ENCODE measurements at places on chromosomes 5 and 9.

DNA sequence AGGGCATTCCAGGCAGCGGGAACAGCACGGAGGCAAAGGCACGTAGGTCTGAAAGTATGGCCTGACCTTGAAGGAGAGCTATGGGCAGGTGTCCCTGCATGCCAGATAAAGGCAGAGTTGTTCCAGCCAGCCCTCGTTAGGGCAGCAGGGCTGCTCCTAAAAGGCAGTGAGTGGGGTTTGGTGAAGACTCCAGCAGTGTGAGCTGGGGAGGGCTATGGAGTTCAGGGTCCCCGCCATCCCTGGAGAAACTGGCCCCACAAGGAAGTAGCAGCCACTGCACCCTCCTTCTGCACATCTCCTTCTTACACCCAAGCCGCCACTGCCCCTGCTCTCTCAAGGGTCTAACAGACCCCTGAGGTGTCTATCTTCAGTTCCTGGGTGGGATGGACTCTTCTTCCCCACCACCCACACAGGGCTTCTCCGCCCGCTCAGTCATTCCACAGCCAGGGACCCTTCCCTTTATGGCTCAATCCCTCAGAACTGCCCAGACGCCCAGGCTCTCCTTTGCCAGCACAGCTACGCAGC lies 1.4 kb downstream of the AKNA start:
- DNase-seq: no peak

- peak; percentile 67 for DNase-seq
Measured at GRCh38 chr5:35938568-35939227, at the start of gene CAPSL. CAPSL (minus strand) TSS chr5:35938622; CDS start chr5:35921120, 17,502 bp downstream.

GRCh38 chr5:139763930-139764791 lies 31.4 kb upstream of the PSD2 start:
- DNase-seq: peak; percentile 34

- DNase-seq: no peak
Measured at GRCh38 chr9:17571825-17572224, 7.0 kb upstream of the SH3GL2 start.

- peak; percentile 21 for DNase-seq
Measured at GRCh38 chr5:172144291-172144815, 43.7 kb downstream of the STK10 start.

DNA sequence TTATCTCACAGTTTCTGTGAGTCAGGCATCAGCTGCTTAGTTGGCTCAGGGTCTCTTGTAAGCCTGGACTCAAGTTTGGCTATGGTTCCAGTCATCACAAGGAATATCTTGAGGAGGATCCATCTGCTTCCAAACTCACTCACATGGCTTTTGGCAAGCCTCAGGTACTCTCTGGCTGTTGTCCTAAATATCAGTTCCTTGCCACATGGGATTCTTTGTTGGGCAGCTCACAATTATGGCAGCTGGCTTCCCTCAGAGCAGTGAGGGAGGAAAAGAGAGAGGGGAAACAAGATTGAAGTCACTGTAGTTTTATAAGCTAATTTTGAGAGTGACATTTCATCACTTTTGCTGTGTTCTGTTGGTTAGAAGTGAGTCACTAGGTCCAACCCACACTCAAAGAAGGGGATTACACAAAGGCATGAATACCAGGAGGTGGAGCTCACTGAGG lies 144.5 kb downstream of the GCNT1 start:
- DNase-seq: peak; percentile 15

- no peak for DNase-seq
Measured at GRCh38 chr5:139276426-139276825, 17.1 kb upstream of the MATR3 start.

GRCh38 chr9:75852746-75853145 lies 37.7 kb upstream of the PCSK5 start:
- no peak for DNase-seq

DNA sequence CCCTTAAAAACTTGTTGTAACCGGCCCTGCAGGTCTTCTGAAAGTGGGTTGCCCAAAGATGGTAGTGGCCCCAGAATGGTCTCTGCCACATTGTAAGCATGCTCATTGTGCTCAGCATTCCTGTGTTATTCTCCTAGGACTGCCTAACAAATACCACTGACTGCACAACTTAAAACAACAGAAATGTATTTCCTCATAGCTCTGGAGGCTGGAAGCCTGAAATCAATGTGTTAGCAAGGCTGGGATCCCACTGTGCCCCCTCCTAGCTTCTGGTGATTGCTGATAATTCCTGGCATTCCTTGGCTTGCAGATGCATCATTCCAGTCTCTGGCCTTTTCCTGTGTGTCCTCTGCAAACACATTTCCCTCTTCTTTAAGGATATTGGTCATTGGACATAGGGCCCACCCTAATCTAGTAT lies 3.4 kb upstream of the GCNT4 start:
- DNase-seq: peak; percentile 97

- no peak for DNase-seq
Measured at GRCh38 chr9:21569721-21570120, 87.6 kb upstream of the IFNE start.

GRCh38 chr9:112853882-112854585 lies 36.6 kb downstream of the SLC46A2 start:
- DNase-seq: peak; percentile 39

DNA sequence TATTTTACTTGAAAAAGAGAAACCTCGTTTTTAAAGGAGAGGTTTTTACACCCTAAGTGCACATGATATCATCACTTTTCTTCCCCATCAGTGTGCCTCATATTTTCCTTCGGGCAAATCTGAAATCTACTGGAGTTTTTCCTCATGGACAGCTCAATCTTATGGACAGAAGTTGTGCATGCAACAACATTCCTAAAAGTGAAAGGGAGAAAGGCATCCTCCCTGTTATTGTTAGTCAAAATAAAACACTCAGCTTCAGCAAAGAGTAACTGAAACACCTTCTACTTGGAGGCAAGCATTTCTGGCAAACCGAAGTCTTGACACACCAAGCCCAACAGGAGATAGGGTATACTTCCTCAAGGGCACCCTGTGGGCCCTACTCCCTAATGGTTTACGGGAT lies 217.9 kb downstream of the BNC2 start:
- DNase-seq: peak; percentile 31

DNA sequence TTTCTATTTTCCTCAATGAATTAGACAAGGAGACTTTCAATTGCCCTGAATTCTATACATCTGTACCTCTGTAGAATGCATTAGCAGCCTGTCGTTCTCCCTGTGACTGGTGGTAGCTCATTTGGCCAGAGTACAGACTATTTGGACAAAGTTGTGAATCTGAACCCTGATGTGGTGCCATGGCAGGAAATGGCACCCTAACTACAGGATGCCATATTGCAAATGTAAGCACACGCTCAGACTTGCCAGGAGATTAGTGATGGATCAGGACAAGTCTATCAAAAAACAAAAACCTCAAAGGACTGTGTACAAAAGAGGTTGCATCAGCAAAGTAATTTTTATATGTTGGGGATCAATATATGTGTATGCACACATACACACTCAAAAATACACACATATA lies 58.3 kb downstream of the SVEP1 start:
- no peak for DNase-seq

DNA sequence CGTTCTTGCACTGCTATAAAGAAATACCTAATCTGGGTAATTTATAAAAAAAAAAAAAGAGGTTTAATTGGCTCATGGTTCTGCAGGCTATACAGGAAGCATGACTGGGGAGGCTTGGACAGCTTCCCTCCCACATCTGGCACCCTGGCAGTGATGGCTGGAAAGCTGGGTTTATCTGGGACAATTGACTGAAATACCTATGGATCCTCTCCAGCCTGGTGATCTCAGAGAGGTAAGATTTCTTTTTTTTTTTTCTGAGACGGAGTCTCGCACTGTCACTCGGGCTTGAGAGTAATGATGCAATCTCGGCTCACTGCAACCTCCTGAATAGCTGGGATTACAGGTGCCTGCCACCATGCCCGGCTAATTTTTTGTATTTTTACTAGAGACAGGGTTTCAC lies 22.7 kb upstream of the UGCG start:
- DNase-seq: no peak

GRCh38 chr5:399296-400281 lies 43.4 kb upstream of the EXOC3 start:
- peak; percentile 99 for DNase-seq

DNA sequence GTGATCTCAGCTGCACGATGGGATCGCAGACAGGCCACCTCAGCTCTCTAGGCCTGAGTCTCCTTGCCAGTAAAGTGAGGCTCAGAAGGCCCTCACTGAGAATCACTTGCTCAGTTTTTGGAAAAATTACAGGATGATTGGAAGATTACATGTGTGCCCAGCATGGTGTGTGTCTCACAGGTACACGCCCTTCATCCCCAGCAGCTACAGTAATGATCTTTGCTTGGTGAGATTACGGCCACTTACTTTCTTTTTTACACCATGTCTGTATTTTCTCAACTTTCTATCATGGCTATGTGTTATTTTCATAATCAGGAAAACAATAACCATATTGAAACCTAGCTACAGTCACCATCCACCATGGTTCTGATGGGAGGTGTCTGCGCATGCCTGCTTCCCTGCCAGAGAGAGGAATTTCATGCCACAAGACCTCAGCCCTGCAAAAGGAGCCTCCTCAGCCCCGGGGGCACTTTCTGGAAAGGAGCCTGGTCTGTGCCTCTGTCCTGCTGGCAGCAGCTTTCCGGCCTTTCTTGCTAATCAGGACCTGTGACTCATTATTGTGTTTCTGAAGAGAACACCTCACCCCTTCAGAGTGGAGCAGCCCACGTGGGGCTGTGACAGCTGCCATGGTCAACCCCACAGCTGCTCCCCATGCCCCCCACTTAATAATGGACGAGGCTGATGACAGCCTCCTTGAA lies 64.2 kb upstream of the OLFM1 start:
- peak; percentile 3 for DNase-seq

DNA sequence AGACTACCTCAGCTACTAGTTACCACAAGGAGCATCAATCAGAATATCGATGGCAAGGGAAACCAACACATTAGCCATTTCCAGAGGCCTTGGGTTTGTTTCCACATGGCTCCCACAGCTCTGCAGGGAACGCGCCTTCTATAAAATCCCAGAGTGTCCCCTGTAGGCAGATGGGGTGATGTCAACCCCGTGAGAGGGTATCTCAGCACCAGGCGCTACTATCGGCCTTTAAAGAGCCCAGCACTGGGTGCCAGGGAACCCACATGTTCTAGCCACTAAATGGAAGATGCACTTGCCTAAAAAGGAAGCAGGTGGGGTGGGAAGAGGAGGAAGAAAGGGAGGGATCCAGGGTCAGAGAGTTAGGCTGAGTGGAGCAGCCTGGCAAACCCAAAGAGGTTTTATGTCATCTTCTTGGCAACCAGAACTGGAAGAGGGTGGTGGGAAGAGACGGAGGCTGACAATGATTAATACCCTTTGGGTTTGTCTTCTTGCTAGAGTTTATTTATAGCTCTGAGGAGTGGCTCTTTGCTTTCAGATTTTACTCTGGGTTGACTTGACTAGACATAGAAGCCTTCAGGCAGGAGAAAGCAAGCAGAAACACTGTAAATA lies 19.9 kb downstream of the MACROH2A1 start:
- peak; percentile 91 for DNase-seq

DNA sequence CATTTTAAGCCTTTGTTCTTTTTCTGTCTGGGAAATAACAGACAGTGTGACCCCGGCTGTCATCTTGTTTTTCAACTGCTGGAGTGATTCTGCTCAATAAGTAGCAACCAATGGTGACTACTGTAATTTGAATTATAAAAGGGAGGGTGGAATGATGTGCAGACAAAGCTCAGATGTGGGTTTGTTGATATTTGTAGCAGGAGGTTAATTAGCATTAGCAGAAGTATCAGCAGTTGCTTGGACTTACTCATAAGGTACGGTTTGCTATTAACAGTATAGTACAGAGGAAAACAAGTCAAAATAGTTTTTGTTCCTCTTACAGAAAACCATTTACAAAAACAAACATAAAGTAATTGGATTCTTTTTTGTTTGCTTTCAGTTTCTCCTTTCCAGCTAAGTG lies 140.4 kb downstream of the TUSC1 start:
- DNase-seq: no peak

GRCh38 chr5:137147346-137147745 lies 351.8 kb downstream of the SPOCK1 start:
- DNase-seq: peak; percentile 3

GRCh38 chr9:22809371-22809770 lies 362.7 kb downstream of the DMRTA1 start:
- no peak for DNase-seq

DNA sequence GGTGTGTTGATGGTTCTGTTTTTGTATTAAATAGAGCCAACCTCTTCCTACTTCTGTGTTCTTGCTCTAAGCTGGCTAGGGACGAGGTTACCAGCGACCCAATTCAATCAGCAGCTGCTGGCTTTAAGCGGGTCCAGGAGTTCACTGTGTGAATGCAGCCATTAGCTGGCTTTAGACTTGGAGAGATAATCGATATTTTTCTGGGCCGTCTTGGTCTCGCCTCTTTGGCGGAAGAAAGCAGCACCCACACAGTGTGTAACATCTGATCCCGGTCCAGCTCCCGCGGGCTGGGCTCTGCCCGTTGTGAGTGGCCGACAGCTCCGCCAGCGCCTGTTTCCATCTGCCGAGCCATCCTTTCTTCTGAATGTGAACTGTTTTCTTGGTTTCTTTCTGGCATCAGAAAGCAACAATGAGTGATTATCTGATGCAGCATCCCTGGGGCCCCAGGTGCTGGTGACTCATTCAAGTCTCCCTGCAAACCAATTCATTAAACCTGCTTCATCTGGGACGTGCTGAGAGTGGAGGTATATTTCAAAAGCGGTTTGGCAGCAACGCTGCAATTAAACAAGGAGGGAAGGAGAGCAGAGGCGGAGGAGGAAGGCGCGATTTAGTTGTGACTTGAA lies 90.8 kb upstream of the IRX4 start:
- no peak for DNase-seq

DNA sequence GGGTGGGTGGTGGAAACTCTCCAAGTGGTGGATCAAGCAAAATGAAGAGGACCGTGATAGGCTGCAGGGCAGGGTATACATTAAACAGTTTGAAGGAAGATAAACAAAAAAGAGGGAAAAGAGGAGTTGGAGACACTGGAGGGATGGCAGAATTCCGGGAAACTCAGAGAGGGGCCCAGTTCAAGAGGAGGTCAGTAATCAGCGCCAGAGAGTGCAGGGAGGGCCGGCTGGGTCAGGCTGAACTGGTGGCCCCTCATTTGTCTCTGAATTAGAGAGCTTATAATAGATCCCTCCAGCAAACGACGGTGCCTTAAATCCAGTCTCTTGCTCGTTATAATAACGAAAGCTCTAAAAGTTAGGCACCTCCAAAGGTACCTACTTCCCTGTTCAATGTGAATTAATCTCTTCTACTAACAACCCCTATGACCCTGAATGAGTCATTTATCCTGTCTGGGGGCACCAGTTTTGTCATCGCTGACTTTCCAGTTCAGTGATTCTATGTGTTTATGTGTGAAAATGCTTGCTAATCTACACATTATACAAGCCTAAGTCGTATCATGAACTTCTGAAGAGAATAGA lies 2.4 kb upstream of the ZSWIM6 start:
- DNase-seq: no peak

DNA sequence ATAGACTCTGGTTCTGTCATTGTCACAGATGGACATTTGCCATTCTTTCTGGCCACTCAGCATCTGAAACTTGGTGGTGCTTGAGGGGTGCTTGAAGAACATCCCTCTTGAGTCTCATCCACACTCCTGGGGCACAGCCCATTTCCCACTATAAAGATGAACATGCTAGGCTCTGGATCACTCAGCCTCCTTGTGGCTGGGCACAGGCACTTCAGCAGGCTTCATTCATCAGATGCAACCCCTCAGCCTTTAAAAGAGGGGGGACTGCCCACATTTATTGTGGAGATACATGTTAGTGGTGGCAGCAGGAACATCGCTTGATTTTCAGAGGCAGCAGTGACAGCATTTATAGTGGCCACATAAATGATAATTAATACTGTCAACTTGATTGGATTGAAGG lies 124.7 kb upstream of the NIPBL start:
- DNase-seq: no peak
